Lower lobe of right lung (tissue), 2 donors: ENCODE measurements at places on chromosomes 5 and 9. TPM values are rescaled to one million over a fixed set of nuclear protein-coding genes. Genes with fewer than 3 reads are reported as not detected.
A peak's percentile ranks its signal among the peaks of the same experiment; 100 is the strongest.

- no peak for DNase-seq
- H3K4me1 ChIP-seq: no peaks in the 10 kb centered on the region
- H3K4me3 ChIP-seq: no peak overlapping the region
- H3K27me3 ChIP-seq: no peaks in the 10 kb centered on the region
Observed at GRCh38 chr5:133298447-133298846, 246.6 kb downstream of the HSPA4 start.

Gene PCDHA9
- total RNA-seq: 0.32 TPM

Gene DBH
- total RNA-seq: not detected

DNA sequence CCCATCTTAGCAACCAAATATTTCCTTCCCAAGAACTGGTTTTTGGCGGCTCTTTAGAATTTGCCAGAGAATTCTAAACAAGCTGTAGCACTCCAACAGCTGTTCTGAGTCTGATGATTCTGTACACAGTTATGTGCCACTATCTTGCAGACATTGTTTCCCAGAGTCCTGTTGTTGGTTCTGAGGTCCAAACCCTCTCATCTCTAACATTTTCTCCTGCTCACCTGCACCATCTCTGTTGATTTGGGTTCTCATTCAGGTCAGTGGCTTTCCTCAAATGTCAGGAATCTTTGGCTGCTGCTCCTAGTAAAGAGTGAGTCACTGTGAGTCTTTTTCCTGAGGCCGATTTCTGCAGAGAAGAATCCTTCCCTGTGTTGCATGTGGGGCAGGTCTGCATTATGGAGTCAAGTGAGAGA lies 50.0 kb downstream of the CAMSAP1 start:
- no peak overlapping the region for H3K27ac ChIP-seq
- no peak for DNase-seq
- no peaks in the 10 kb centered on the region for H3K4me1 ChIP-seq
- H3K27me3 ChIP-seq: no peaks in the 10 kb centered on the region

- peaks cover 6% of the 10 kb centered on the region for H3K4me1 ChIP-seq
- no peaks in the 10 kb centered on the region for H3K36me3 ChIP-seq
- H3K27ac ChIP-seq: no peak within 1 kb of the TSS
- DNase-seq: no peak
Observed at GRCh38 chr5:96433066-96433447, at the start of gene PCSK1. Gene PCSK1 (minus strand): TSS chr5:96433248. CDS start chr5:96433042, 206 bp downstream.

Gene IL13
- not detected for total RNA-seq

DNA sequence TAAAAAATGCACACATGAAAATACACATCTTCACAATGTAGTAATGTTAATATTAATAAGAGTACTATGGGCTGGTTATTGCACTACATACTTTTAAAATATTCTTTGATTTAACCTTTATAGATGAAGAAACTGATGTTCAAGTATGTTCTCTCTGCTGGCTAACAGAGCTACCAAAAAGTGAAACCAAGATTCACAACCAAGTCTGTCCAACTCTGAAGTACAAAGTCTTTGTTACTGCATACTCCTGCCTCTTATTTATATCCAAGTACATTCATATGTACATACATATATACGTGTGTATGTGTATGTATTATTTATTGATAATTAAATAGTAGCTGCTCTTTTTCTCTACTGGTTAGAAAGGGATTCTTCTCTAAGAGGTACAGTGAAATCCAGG lies 325.6 kb downstream of the BNC2 start:
- no peaks in the 10 kb centered on the region for H3K36me3 ChIP-seq
- no peak overlapping the region for H3K27ac ChIP-seq
- DNase-seq: no peak
- no peaks in the 10 kb centered on the region for H3K27me3 ChIP-seq
- H3K4me1 ChIP-seq: no peaks in the 10 kb centered on the region

DNA sequence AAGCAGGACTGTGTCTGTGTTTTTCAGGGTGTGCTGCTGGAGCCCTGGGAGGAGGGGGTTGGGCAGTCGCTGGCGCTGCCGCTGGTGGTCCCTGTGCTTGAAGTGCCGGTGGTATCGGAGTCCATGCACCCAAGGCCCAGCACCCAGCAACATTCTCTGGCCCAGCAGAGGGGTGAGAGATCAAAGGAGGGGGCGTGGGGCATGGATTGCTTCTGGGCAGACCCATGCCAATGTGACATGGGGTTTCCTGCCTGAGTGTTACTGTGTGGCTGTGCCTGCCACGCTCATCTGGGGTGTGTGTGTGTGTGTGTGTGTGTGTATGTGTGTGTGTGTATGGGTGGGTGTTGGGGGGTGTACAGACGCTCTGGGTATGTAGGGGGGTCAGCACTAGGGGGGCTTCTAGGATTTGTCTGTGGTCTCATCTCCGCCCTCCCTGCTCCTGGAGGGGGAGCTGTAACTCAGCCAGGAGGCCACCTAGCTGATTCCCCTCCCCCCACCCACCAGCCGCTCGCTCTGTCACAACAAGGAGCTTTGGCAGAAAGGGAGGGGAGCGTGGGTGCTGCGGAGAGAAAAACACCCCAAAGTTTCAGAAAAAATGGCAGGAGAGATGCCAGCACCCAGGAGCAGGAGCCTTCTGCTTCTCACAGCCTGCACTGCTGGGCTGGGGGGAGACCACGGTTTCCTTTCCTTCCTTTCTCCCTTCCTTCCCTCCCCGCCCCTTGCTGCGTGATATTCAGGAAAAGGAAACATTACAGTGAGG lies 35.9 kb upstream of the HSPA9 start:
- H3K27ac ChIP-seq: peak overlapping the region; percentile 41
- H3K4me3 ChIP-seq: peak overlapping the region; percentile 44
- no peaks in the 10 kb centered on the region for H3K36me3 ChIP-seq
- DNase-seq: no peak

Gene TAF11L13
- not detected for total RNA-seq

Gene ZMAT2
- 42.9 TPM for total RNA-seq

Gene MEIKIN
- total RNA-seq: not detected

Gene ABLIM3
- total RNA-seq: 26.7 TPM

- DNase-seq: no peak
- no peak overlapping the region for H3K4me3 ChIP-seq
- H3K36me3 ChIP-seq: no peaks in the 10 kb centered on the region
Observed at GRCh38 chr9:8696516-8696915, 896.9 kb upstream of the DMAC1 start.

DNA sequence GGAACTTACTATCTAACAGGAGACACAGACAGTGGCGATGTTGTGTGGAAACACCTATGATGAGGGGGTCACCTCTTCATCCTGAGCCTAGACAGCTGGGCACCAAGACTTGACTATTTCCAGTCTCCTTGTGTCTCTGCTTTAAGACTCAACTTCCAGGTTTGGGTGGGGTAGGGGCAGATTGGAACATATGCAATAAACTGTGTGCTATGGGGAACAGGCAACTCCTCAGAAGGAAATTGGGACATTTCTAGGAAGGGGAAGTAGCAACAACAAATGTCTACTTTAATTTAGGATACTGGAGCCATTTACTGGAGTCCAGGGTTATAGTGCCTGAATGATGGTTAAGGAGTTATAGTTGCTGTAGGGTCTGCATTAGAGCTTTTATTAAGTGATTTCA lies 57.3 kb downstream of the FGF18 start:
- no peak overlapping the region for H3K4me3 ChIP-seq
- H3K27me3 ChIP-seq: no peaks in the 10 kb centered on the region
- H3K4me1 ChIP-seq: no peaks in the 10 kb centered on the region
- no peak overlapping the region for H3K27ac ChIP-seq

- DNase-seq: no peak
- H3K4me1 ChIP-seq: no peaks in the 10 kb centered on the region
- no peaks in the 10 kb centered on the region for H3K27me3 ChIP-seq
- H3K4me3 ChIP-seq: no peak overlapping the region
- no peaks in the 10 kb centered on the region for H3K36me3 ChIP-seq
- no peak overlapping the region for H3K27ac ChIP-seq
Observed at GRCh38 chr9:108606401-108606800, 249.4 kb downstream of the ACTL7B start.

DNA sequence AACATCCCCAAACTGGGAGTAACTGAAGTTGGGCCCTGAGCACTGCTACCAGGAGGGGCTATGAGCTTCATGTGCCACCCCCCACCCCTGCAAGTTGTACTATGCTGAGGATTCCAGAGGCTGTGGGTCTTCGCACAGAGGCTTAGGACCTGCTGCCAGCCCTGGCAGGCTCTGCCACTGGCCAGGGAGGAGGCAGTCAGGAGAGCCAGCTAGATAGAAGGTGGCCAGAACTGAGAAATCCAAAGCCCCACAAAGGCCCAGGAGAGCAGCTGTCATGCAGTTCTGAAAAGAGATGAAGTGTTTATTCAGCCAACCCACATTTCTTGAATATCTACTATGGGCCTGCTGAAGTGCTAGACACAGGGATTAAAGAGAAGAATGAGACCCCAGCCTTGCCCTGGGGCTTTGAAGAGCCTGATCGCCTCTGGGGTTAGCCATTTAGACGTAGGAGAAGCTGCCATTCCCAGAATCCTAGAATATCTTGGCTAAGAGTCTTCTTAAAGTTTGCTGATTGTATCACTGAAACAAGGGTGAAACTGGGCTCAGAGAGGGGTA lies 1.4 kb downstream of the ALAD start:
- no peak overlapping the region for H3K4me3 ChIP-seq
- H3K27me3 ChIP-seq: no peaks in the 10 kb centered on the region
- DNase-seq: no peak
- H3K27ac ChIP-seq: no peak overlapping the region
- H3K36me3 ChIP-seq: peaks cover 5% of the 10 kb centered on the region
- peaks cover 26% of the 10 kb centered on the region for H3K4me1 ChIP-seq

Gene WWC1
- total RNA-seq: 61.9 TPM

DNA sequence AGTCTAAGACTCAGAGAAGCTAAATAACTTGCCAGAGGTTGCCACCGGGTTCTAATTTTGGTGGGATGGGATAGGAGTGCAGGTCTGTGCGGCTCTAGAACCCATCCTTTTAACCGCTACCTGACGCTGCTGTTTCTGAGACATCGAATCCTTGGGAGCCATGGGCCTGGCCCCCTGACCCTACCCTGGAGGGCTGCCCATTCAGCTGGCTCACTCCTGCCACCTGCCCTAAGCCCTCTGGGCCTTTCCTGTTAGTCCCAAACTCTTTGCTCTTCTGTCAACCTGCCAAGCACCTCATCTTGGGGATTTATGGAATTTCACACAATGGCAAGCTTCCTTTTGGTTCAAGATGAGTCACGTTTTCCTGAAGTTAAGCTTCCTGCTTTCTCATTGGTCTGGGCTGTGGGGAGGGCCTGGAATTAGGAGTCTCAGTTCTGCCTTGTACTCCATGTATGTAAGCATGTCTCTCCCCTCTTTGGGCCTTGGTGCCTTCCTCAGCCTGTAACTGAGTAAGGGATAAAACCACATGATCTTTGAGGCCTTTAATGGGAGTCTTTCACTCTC lies 26.6 kb downstream of the ENHO start:
- no peak overlapping the region for H3K27ac ChIP-seq
- peaks cover 5% of the 10 kb centered on the region for H3K4me1 ChIP-seq
- H3K27me3 ChIP-seq: no peaks in the 10 kb centered on the region
- H3K4me3 ChIP-seq: no peak overlapping the region
- H3K36me3 ChIP-seq: no peaks in the 10 kb centered on the region
- no peak for DNase-seq

DNA sequence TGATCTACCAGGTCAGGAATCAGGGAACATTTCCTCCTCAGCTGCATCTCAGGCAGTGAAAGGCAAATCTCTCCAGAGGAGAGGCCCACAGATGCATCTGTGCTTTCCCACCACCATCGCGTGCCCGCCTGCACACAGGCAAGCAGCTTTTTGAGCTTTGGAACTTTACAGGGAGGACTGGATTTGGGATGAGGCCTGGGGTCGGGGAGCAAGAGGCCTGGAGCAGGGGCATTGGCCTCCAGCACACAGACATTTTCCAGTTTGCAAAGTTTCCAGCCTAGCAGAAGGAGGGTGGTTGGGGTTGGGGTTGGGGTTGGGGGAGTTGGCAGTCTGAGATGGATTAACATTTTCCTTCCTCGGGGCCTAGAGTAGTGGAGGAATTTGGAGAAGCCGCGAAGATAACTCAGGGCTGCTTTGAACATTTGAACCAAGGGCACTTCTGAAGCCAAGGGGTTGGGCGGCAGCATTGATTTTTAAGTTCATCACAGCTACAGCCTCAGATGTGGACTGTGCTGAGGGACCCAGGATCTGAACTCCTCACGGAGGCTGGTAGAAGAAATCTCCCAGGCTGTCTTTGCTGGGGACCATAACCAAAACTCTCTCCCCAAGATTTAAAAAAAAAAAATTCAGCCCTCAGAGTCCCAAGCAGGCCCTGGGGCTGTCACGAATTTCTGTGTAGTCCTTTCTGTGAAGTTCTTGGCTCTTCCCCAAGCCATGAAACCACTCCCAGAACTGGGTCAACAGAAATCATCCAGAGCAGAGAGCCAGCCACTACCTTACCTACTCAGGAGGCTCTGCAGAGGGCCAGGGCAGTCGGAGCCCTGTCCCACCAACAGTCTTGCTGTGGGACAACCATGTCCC lies 25.6 kb downstream of the C5orf15 start:
- H3K27me3 ChIP-seq: no peaks in the 10 kb centered on the region
- no peak overlapping the region for H3K27ac ChIP-seq
- H3K4me3 ChIP-seq: no peak overlapping the region

Gene KLHL3
- 6.7 TPM for total RNA-seq

Gene UBAC1
- total RNA-seq: 40.3 TPM

Gene PCDHGA8
- 1.5 TPM for total RNA-seq

Gene C7
- total RNA-seq: 237 TPM

Gene THBS4
- 2.9 TPM for total RNA-seq

Gene NR3C1
- 110 TPM for total RNA-seq

DNA sequence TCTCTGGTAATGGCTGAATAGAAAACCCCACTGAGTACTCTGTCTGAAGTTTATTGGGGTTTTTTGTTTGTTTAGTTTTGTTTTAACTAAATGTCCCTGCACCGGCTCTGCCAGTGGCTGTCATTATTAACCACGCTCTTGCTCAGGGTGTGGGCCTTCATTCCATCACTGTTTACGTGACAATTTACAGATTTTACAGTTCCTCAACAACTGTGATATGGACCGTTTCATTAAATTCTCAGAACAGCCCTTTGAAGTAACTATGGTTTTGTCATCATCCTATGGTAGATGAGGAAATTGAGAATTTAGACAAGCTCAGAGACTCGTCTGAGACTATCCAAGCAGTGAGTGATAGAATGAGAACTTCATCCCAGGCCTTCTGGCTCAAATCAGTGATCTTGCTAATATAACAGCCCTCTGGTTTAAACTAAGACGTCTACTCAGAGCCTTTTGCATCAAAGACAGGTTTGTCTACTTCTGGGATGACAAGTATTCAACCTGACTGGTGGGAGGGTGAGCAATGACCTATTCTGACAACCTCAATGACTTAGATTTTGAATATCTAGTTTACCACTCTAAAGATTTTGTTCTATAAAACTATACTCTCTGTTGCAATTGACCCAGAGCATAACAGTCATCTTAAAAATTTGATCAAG lies 77.3 kb upstream of the MAP3K1 start:
- H3K4me1 ChIP-seq: peaks cover 35% of the 10 kb centered on the region
- H3K27ac ChIP-seq: no peak overlapping the region
- no peaks in the 10 kb centered on the region for H3K36me3 ChIP-seq

Gene ZNF474
- total RNA-seq: 2.2 TPM

Gene NSMF
- 20.7 TPM for total RNA-seq

DNA sequence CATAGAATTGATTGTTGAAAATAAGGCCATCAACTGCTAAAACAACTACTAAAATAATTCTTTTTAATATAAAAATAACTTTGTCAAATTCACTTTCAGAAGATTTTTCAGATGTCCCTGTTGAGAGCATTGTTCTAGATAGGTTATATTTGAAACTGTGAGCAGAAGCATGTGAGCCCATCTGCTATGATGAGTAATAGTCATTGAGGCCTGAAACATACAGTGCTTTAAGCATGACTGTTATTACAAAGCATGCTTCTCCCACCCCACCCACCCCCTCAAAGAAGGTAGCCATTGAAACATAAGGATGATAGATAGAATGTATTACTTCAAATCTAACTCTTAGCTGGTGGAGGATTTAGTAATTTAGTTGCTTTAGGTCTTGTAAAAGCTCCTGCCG lies 86.0 kb downstream of the UHRF2 start:
- peaks cover 87% of the 10 kb centered on the region for H3K36me3 ChIP-seq
- no peaks in the 10 kb centered on the region for H3K27me3 ChIP-seq
- no peak for DNase-seq
- H3K27ac ChIP-seq: no peak overlapping the region
- no peaks in the 10 kb centered on the region for H3K4me1 ChIP-seq
- no peak overlapping the region for H3K4me3 ChIP-seq
